ENCODE measurements at places on chromosomes 2 and 18. TPM values are rescaled to one million over a fixed set of nuclear protein-coding genes. Genes with fewer than 3 reads are reported as not detected.

PHLPP1 gene
- total RNA-seq = 29.6 TPM

CFC1 gene
- total RNA-seq = not detected

PARD3B gene
- 15.9 TPM for total RNA-seq

SGPP2 gene
- total RNA-seq = not detected

ACSL3 gene
- 89.0 TPM for total RNA-seq

MAP2 gene
- total RNA-seq = 123 TPM

MYOM1 gene
- total RNA-seq = 1.4 TPM

CETN1 gene
- not detected for total RNA-seq

BOLL gene
- not detected for total RNA-seq

NTSR2 gene
- not detected for total RNA-seq

PRKCE gene
- total RNA-seq = 15.9 TPM

SLC9A2 gene
- not detected for total RNA-seq

C18orf54 gene
- total RNA-seq = 27.9 TPM

OSBPL6 gene
- total RNA-seq = 10.8 TPM

DSG1 gene
- not detected for total RNA-seq

STARD6 gene
- total RNA-seq = not detected

COBLL1 gene
- total RNA-seq = 4.0 TPM

ZNF396 gene
- total RNA-seq = 3.6 TPM

IL1B gene
- not detected for total RNA-seq

DOCK10 gene
- total RNA-seq = 29.7 TPM

PID1 gene
- 0.91 TPM for total RNA-seq

EML6 gene
- 8.1 TPM for total RNA-seq

ARHGAP28 gene
- total RNA-seq = 20.2 TPM

GTF3C2 gene
- total RNA-seq = 114 TPM

DPY30 gene
- 85.1 TPM for total RNA-seq

COLEC12 gene
- 2.0 TPM for total RNA-seq

IL1RL1 gene
- not detected for total RNA-seq

CLHC1 gene
- total RNA-seq = 23.0 TPM

LRP2 gene
- 27.5 TPM for total RNA-seq

TCF7L1 gene
- 41.8 TPM for total RNA-seq

PROKR1 gene
- 0.16 TPM for total RNA-seq

ZNF385B gene
- total RNA-seq = 3.4 TPM

ERMN gene
- total RNA-seq = 0.44 TPM

OR6B3 gene
- total RNA-seq = not detected

B3GNT7 gene
- total RNA-seq = 0.79 TPM

SERPINB5 gene
- total RNA-seq = not detected

NR4A2 gene
- total RNA-seq = 7.8 TPM

SERPINB10 gene
- total RNA-seq = not detected

C2orf68 gene
- 50.4 TPM for total RNA-seq

SLC30A3 gene
- total RNA-seq = 0.93 TPM
